ENCODE measurements at places on chromosomes 4 and X.

GRCh38 chrX:23952984-23953907, 45.4 kb downstream of the CXorf58 start:
- DNase-seq = peak; percentile 33

DNA sequence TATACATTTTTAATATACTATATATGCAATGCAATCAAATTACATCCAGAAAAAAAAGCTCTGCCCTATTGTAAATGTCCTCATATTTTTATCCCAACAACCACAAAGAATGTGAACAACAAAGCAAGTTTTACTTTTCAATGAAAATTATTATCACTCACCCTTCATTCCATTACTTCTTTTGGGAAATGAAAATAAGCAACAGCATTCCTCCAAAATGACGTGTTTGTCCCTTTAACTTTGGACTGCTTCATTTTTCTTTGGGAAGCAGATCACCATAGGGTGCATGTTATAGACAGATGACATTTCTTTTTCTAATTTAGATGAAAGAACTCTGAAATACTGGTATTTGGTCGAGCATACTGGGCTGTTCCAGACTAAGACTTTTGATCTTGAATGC, 667.1 kb upstream of the BOD1L1 start:
- no peak for DNase-seq

DNA sequence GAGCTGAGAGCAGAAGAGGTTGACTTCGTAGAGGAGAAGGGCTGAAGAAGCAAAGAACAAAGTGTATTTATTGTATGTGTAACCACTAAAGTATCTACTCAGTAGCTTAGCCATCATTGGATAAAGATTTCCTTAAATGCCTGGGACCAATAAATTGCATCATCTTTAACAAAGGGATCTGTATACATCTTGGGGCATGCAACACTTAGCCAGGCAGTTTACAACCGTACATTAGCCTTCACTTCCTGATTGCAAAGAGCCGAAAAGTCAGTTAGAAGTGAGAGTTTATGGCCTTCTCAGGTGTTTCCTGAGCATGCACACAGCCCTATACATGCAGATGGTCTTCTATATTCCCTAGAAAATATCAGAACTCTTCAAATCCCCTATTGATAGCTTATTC, 68.0 kb upstream of the MAGED1 start:
- no peak for DNase-seq

GRCh38 chr4:182894681-182895275, 22.4 kb downstream of the DCTD start:
- DNase-seq = no peak

DNA sequence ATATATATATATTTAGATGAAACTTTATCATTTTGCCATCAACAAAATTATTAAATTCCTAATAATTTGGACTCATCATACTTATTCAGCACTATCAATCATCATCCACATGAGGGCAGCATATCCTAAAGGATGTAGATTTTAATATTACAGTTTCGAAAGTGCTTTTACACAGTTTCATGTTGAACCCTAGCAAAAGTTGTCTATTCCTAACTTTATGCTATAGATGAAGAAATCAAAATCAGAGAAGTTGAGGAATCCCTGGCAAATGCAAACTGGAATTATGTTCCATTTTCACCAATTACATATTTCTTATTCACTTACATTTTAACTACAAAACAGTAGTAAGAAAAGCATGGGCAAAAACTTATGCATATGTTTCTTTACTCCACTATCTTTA, 36.6 kb upstream of the UGT2A1 start:
- no peak for DNase-seq

DNA sequence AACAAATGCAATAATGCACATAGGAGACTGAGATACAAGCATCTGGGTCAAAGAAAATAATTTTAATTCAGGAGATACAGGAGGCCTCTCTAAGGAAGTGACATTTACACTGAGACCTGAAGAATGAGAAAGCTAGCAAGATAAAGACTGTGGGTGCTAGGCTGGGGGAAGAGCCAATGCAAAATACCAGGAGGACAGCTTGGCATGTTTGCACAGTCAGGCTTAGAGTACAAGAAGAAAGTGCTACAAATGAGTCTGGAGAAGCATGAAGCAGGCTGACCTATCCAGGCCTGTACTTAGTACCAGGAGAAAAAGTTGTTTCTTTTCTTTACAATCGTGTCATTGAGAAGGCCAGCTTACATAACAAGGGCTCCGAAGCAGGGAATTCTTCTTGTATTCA, 56.9 kb downstream of the GABRB1 start:
- no peak for DNase-seq

GRCh38 chr4:185256446-185256845, 47.0 kb downstream of the SNX25 start:
- no peak for DNase-seq

- no peak for DNase-seq
Measured at GRCh38 chrX:30981968-30982367, 89.9 kb downstream of the FTHL17 start.

DNA sequence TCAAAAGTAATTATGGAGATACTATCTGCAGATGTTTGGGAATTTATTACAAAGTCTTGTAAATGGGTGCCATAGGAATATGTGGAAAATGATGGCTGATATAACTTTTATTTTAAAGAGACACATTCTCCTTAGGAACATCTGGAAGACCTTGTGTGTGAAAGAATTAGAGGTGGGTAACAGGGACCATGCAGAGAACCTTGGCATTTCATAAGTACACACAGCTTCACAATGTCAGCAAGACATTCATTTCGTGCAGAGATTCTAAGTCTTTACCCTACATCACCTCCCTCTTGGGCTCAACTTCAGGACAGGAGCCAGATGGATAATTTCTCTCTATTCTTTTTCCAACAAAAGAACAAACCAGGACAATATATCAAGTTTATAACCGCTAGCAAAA, 458.1 kb upstream of the INTU start:
- DNase-seq = no peak

DNA sequence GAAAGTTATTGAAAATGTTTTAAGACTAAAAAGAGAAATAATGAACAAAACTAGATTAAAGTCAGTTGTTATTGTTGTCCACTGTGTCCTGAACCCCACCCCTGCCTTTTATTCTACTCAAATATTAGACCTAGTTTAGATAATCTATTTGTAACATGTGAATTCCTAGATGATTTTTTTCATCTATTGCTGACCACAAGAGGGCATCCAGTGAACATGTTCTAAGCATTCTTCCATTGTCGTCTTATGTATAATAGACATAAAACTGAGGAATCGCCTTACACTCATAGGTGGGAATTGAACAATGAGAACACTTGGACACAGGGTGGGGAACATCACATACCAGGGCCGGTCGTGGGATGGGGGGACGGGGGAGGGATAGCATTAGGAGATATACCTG, 36.4 kb upstream of the HPRT1 start:
- DNase-seq = no peak

DNA sequence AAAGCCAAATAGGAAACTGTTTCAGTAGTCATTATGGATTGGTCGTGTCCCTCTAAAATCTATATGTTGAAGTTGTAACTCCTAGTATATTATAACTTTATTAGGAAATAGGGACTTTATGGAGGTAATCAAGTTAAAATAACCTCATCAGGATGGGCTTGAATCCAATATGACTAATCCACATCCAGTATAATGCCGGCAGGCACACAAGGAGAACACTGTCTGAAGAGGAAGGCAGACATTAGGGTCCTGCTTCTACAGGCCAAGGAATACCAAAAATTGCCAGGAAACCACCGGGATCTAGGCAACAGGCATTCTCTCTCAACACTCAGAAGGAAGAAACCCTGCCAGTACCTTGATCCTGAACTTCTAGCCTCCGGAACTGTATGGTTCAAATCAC, 130.3 kb downstream of the ATP10D start:
- no peak for DNase-seq

DNA sequence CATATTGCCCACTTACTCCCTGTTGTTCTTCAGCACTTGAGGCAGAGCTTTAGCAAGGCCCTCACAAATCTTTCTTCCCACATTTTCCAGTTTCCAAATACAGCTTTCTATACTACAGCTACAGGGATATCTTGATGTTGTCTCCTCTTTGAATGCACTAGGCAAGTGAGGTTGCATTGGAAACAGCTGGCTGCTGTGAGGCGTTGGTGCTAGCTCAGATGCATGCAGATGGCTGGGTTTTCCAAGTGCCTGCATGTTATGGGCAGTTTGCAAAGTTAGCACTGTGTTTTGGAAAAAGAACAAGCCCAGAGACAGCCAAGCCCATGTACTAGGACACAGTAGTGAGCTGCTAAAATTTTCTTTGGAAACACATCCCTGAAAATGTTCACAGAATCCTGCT, 315.1 kb upstream of the RASGEF1B start:
- no peak for DNase-seq

DNA sequence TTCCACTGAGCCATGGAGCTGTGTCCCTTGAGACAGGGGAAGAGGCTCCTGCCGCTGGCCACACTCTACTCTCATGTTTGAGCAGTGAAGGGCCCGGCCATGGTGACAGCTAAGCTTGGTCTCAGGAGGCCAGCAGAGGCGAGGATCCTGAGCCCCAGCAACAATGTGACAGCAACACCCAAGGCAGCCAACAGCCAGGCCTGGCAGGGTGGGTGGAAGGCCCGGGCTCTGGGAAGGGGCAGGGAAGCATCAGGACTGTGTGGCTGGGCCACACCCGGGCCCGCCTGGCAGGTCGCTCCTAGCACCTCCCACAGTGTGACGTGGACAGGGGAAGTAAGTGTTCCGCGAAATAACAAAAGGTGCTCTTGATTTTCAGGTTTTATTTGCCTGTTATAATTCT, 24.8 kb downstream of the L1CAM start:
- no peak for DNase-seq

DNA sequence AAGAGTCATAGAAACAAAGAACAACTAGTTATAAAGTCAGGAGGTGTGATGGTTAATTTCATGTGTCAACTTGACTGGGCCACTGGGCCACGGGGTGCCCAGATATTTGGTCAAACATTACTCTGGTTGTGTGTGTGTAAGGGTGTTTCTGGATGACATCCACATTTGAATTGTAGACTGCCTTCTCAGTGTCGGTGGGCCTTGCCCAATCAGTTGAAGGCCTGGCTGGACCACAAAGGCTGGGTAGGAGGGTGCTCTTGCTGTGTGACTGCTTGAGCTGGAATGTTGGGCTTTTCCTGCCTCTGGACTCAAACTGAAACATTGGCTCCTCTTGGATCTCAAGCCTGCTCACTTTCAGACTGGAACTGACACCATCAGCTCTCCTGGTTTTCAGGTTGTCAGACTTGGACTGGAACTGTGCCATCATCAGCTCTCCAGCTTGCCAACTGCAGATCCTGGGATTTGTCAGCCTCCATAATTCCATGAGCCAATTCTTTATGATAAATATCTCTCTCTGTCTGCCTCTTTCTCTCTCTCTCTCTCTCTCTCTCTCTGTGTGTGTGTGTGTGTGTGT, 41.4 kb downstream of the CLDN34 start:
- no peak for DNase-seq

- DNase-seq = no peak
Measured at GRCh38 chrX:107451731-107452130, 2.3 kb downstream of the FRMPD3 start.

- DNase-seq = no peak
Measured at GRCh38 chr4:128823025-128823661, 13.6 kb downstream of the JADE1 start.

DNA sequence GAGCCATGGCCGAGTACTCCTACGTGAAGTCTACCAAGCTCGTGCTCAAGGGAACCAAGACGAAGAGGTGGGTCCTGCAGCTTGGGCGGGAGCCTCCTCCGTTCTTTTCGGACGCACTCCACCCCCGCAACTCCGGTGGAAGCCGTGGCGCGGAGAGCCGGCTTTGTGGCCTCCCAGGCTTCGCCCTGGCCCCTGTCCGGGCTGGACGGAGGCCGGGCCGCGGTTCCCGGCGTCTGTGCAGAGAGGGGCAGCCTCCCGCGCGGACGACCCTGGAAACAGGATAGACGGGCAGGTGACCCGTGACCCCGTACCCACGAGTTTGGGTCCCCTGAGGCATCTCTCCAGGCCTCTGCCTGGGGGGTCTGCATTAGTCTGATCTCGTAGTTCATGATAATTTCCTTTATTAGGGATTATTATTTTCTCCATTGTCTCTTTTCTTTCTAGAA, 356 bp downstream of the FRG1 start:
- no peak for DNase-seq

GRCh38 chr4:153450544-153450917, 15.6 kb upstream of the TMEM131L start:
- no peak for DNase-seq

DNA sequence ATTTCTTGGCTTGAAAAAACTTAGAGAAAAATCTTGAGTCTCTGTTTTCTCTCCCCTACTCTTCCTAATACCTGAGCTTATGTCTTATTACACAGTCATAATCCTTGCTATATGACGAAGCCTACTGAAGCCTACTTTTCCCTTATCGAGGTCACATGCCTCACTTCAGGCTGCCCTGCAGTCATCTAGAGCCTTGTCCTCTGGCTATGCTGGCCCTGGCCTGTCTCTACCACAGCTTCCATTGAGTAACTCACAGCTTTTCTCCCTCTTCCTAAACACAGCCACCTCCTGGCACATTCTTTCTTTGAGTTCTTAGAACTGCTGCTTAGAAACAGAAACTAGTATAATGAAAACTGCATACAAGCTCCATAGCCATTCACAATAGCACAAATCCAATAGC, 1698.3 kb downstream of the STIM2 start:
- no peak for DNase-seq

- DNase-seq = no peak
Measured at GRCh38 chr4:90292438-90292837, 165.2 kb downstream of the CCSER1 start.

DNA sequence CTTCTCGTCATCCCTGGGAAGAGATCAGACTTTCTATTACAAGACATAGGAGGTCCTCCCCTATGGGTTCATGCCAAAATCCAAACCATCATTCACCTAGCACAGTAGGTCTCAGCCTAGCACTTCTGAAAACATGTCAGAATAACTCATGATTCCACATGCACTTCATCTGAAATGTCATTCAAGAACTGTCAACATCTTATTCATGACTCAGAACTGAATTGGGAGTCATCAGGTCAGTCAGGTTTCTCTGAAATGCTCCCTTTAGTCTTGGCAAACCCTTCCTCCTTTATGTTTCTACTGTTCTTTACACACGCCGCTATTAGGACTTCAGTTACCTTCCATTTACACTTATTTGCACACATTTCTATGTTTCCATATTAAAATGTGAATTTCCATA, 67.2 kb downstream of the ANTXR2 start:
- DNase-seq = no peak

GRCh38 chr4:14368391-14368790, 633.9 kb upstream of the CPEB2 start:
- no peak for DNase-seq

- no peak for DNase-seq
Measured at GRCh38 chr4:6524436-6524835, 50.6 kb upstream of the MAN2B2 start.

DNA sequence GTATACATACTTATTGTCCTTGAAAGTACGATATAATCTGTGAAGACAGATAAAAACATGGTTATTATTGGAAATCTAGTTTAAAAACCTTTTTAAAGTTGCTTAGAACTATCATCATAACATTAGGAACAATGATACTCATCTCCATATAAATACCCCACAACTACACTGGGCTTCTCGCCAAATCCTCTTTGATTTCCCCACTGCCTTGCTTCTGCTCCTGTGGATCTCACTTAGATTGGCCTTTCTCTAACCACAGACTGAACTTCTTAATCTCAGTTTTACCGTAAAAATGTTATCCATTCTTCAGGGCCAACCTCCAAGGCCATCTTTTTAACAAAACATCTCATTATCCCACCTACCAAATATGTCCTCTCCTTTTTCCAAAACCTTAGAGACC, 77.6 kb downstream of the PRKG2 start:
- DNase-seq = no peak

GRCh38 chr4:8917868-8918783, 46.5 kb upstream of the HMX1 start:
- DNase-seq = no peak
